IMR-90 (cell line): ENCODE measurements at places on chromosomes 5 and 9. TPM values are rescaled to one million over a fixed set of nuclear protein-coding genes. Genes with fewer than 3 reads are reported as not detected.

The SEMA5A gene
- total RNA-seq: 9.9 and 12.5 TPM in 2 replicates

The TRAF2 gene
- 5.8 and 6.6 TPM in 2 replicates for total RNA-seq

The CNTLN gene
- total RNA-seq: 5.9 and 10.6 TPM in 2 replicates

The PCDHGC5 gene
- 2.5 and 2.9 TPM in 2 replicates for total RNA-seq

The KCNV2 gene
- total RNA-seq: not detected in 2 replicates

The SNCAIP gene
- total RNA-seq: 19.0 and 22.5 TPM in 2 replicates

The GALNT12 gene
- total RNA-seq: 2.5 TPM in 2 replicates

The SLC23A1 gene
- total RNA-seq: not detected in 2 replicates

The RECK gene
- total RNA-seq: 23.5 and 27.2 TPM in 2 replicates

The C9orf153 gene
- not detected in 2 replicates for total RNA-seq

The LCP2 gene
- total RNA-seq: not detected in 2 replicates

The RABL6 gene
- total RNA-seq: 43.9 and 47.5 TPM in 2 replicates

The ADRB2 gene
- 3.4 and 4.4 TPM in 2 replicates for total RNA-seq

The IL5 gene
- total RNA-seq: not detected in 2 replicates

The AFAP1L1 gene
- total RNA-seq: 5.3 and 5.7 TPM in 2 replicates

The AQP7 gene
- total RNA-seq: 0.28 TPM in 1 of 2 replicates, not detected in the other

The SPINK4 gene
- total RNA-seq: not detected in 2 replicates

The TICAM2 gene
- 4.3 and 6.9 TPM in 2 replicates for total RNA-seq

The NHP2 gene
- total RNA-seq: 278 and 302 TPM in 2 replicates

The CREBRF gene
- 11.1 and 16.1 TPM in 2 replicates for total RNA-seq

The SOX30 gene
- total RNA-seq: not detected in 2 replicates

The PDZD2 gene
- total RNA-seq: under 0.01 TPM in 1 of 2 replicates, not detected in the other

- peak; percentile 20 for DNase-seq
Observed at GRCh38 chr9:137049544-137050449, 3.8 kb upstream of the NPDC1 start.

- DNase-seq: no peak
Observed at GRCh38 chr9:90909225-90909624, 107.6 kb downstream of the SYK start.

- DNase-seq: peak; percentile 95
Observed at GRCh38 chr9:5587024-5587423, 41.9 kb upstream of the RIC1 start.

- peak; percentile 93 for DNase-seq
Observed at GRCh38 chr9:81526587-81526986, 162.8 kb downstream of the TLE1 start.

DNA sequence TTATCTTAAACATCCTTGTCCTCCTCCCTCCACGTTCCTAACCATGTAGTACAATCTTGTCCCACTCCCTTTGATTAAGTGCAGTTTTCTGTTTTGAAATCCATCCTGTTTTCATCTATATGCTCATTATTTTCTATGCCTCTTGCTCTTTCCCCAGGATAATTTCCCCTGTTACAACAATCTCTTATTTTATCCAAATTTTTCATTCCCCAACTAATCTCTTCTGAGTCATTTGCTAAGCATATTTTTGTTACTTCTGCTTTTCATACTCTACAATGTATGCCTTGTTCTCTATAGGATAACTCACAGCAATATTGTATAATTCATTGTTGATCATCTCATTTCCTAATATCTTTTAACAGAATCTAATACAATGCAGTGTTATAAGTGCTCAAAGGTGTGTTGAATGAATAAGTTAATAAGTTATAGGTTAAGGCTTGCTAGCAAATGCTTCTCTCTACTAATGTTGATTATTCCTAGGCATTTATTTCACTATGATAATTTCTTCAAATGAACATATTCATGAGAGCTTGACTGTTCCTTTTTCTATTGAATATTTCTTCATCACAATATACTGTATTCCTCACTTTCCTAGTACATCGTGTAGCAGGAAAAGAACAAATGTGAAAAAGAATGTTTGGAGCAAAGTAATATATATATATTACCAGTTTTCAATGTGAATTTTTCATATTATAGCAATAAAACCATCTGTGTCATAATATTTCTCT lies 1.5 kb downstream of the OMD start:
- DNase-seq: no peak

- DNase-seq: peak; percentile 78
Observed at GRCh38 chr9:27118916-27119315, 9.9 kb downstream of the TEK start.

GRCh38 chr5:140420665-140421361 lies 19.2 kb downstream of the ANKHD1 start:
- DNase-seq: no peak

GRCh38 chr9:116202219-116202912 lies 48.8 kb downstream of the PAPPA start:
- DNase-seq: no peak

DNA sequence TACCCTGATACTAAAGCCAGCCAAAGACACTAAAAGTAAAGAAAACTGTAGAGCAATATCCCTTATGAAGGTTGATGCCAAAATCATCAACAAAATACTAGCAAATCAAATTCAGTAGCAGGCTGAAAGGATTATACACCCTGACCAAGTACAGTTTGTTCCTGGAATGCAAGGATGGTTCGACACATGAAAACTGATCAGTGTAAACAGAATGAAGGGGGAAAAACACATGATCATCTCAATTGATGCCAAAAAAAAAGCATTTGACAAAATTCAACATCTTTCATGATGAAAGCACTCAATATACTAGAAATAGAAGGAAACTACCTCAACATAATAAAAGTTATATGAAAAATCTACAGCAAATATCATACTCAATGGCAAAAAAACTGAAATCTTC lies 43.5 kb upstream of the LRRC14B start:
- DNase-seq: no peak

GRCh38 chr9:132187121-132187620 lies 25.3 kb downstream of the NTNG2 start:
- no peak for DNase-seq

GRCh38 chr5:68725905-68726683 lies 367.7 kb upstream of the SLC30A5 start:
- DNase-seq: no peak

DNA sequence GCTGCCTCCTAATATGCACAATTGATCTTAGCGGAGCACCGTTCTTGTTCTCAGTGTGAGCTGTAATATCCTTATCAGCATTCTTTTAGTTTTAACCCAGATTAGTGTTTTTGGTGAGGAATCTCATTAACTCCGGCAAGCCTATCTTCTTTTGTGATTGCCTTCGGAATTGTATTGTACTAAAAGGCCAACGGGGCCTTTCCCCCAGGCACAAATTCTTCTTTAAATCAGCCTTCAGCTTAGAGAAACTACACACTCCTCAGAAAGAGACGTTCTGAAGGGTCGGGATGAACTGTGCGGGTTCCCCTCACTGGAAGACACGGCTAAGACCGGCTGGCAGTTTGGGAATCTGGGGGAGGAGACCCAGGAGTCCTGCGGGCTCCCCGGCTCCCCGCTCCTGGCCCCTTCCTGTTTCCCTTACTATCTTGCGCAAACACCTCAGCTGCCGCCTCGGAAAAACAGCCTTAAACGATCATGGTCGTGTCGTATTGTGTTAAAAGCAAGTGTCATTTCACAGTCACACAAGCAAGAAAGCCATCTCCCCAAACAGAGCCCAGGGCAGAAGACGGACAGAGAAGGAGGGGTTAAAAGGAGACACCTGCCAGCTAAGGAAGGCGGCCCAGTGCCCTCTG lies 353.1 kb upstream of the IRX2 start:
- DNase-seq: no peak

GRCh38 chr9:6855860-6856259 lies 98.1 kb downstream of the KDM4C start:
- DNase-seq: no peak

DNA sequence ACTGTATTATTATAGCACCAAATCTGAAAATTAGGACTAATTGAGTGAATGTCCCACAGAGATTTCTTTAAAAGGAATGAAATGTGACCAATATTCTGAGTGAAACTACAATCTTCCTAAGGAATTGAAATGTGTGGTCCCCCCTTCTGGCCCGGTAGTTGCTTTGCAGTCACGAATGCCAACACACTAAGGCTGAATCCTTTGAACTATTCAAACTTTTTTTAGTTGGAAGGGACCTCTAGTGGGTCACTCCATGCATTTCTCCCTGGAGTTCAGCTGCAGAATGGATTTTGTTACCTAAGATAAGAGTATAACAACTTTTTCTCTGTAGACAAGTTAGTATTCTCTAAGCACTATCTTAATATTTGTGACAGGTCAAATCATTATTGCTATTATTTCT lies 2.8 kb downstream of the CDH6 start:
- peak; percentile 66 for DNase-seq

DNA sequence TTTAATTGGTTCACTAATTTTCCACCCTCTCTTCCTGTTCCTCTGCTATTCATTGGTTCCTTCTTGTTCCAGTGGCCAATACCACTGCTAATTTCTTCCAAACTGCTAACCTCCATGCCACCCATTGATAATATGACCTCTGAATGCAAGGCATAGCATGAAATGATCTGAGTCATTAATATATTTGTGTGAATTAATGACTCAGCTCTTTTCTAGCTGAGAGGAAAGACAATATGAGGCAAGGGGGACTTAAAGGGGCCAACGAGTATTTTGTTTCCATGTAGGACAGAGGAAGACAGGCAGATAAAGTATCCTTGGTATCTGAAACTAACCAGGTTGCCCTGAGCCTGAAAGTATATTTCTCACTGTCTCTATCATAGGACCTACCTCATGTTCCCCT lies 154.3 kb upstream of the BRINP1 start:
- no peak for DNase-seq

- DNase-seq: peak; percentile 99
Observed at GRCh38 chr5:174533751-174534241, 190.6 kb upstream of the MSX2 start.

GRCh38 chr9:69590266-69590665 lies 81.9 kb downstream of the APBA1 start:
- DNase-seq: no peak

GRCh38 chr9:86598411-86599239 lies 244.4 kb upstream of the TUT7 start:
- DNase-seq: no peak

DNA sequence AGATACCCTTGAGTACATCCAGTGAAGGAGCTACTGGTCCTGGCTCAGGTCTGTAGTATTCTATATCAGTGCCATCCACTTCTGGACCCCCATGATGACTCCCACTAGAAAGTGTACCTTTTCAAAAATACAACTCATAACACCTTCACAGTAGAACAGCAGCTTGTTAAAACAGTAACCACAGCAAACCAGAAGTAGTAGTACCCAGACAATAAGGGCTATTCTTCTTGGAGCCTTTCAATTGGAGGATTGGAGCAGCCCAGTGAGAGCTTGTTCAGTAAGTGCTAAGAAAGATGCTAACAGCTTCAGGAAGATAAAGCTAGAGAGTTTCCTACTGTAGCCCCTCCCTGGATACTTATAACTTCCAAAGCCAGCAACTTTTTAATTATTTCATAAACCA lies 10.1 kb downstream of the ARL14EPL start:
- no peak for DNase-seq

- no peak for DNase-seq
Observed at GRCh38 chr9:137423514-137424291, 510 bp downstream of the NOXA1 start.

GRCh38 chr5:159774476-159775031 lies 141.7 kb upstream of the ADRA1B start:
- DNase-seq: no peak

- DNase-seq: peak; percentile 83
Observed at GRCh38 chr9:5698810-5699556, 70.1 kb downstream of the RIC1 start.

GRCh38 chr5:144189800-144190429 lies 19.2 kb downstream of the KCTD16 start:
- DNase-seq: peak; percentile 93

DNA sequence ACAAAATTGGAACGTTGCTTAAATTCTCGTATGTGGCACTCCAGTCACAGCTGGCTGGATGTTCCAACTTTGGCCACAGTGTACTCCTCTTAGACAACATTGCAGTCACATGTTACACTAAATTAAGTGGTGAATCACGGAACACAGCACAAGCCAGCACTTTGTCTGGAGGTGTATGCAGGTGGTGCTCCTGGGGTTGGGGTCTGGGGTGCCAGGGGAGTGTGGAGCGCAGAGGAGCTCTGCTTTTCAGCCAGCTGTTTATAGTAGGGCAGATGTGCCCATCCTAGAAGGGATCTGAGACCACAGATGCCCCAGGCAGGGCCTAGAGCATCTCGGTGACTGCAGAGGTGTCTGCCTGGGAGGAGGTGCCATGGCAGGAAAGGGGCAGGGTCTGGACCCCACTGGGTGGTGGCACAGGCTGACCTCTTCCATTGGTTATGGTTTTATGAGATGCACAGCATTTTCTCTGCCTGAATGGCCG lies 82.6 kb downstream of the WNK2 start:
- no peak for DNase-seq

GRCh38 chr9:110334183-110334582 lies 3.5 kb downstream of the TXNDC8 start:
- no peak for DNase-seq

- DNase-seq: no peak
Observed at GRCh38 chr5:57513785-57514184, 31.2 kb upstream of the ACTBL2 start.

GRCh38 chr5:94893412-94894135 lies 275.1 kb downstream of the SLF1 start:
- peak; percentile 4 for DNase-seq
